ENCODE measurements at places on chromosomes 1 and 21. TPM values are rescaled to one million over a fixed set of nuclear protein-coding genes. Genes with fewer than 3 reads are reported as not detected.

Gene TMEM52
- 2.0 TPM for polyA plus RNA-seq

Gene VWA5B1
- polyA plus RNA-seq = 1.2 TPM

DNA sequence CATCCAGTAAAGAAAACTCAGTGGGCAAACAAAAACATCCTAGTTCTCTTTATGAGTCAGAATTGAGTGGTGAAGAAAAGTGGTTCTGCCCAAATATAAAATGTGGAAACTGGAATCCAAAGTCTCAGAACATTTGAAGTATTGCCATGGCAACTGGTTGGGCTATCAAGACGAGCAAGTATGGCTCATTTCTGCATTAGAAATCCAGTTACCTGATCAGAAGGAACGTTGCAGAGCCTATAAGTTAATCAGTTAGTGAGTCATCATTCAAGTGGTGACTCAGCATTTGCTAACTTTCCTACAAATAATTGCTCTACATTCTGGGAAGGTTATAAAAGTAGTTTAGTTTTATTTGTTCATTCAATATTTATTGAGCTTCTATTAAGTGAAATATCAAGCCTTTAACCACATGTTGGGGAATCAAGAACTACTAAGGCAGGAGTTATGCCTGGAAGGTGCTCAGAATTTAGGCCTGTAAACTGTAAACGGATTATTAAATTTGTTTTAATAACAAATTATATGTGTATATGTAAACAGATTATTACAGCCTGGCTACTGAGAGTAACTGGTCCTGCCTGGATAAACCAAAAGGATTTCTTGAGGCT lies 104.3 kb downstream of the PAPPA2 start:
- DNase-seq = no peak

- DNase-seq = no peak
Observed at GRCh38 chr1:21335088-21335691, 44.9 kb upstream of the ECE1 start.

DNA sequence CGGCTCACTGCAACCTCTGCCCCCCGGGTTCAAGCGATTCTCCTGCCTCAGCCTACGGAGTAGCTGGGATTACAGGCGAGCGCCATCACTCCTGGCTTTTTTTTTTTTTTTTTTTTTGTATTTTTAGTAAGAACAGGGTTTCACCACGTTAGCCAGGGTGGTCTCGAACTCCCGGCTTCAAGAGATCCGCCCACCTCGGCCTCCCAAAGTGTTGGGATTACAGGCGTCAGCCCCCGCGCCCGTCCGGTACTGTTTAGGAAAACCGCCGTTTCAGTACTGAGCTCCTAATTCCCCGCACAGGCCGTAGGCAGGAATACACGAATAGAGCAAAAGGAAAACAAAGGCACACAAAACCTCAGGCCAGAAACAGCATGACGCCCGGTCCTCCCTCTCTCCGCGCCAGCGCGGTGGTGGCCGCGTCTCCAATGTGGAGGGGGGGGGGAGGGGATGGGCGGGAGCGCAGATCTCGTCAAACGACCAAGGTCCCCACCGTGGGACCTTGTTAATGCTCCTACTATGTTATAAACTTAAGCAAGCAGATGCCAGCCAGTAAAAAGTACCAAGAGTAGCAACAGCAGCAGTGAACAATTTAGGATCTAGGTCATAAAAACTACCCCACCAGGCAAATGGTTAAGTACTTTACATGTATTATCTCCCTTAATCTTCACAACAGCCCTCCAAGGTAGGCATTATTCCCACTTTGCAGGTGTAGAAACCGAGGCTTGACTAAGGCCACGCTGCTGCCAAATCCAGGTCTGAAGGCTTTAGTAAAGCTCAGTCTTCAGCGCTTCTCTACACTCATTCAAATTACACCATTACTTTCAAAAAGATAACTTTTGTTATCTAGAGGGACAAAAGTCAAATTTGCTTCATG lies 648 bp upstream of the ADAR start:
- DNase-seq = peak; percentile 35

GRCh38 chr1:89363196-89363595 lies 663 bp upstream of the GBP6 start:
- no peak for DNase-seq

DNA sequence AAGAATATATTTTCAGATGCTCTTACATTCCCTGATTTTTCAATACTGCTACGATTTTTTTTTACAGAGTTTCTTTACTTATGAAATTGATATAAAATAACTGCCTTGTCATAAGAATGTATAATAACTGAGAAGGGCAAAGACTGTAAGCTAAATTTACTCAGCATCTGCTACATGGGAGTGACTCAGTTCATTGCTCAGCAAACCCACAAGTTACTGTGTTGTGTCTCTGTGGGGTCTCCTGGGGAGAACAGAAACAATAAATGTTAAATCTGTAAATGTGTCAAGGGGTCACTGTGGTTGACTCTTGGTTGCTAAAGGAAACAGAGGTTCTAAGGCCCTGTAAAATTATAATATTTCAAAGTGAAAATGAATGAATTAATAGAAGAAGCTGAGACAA lies 210.3 kb upstream of the CACYBP start:
- no peak for DNase-seq

DNA sequence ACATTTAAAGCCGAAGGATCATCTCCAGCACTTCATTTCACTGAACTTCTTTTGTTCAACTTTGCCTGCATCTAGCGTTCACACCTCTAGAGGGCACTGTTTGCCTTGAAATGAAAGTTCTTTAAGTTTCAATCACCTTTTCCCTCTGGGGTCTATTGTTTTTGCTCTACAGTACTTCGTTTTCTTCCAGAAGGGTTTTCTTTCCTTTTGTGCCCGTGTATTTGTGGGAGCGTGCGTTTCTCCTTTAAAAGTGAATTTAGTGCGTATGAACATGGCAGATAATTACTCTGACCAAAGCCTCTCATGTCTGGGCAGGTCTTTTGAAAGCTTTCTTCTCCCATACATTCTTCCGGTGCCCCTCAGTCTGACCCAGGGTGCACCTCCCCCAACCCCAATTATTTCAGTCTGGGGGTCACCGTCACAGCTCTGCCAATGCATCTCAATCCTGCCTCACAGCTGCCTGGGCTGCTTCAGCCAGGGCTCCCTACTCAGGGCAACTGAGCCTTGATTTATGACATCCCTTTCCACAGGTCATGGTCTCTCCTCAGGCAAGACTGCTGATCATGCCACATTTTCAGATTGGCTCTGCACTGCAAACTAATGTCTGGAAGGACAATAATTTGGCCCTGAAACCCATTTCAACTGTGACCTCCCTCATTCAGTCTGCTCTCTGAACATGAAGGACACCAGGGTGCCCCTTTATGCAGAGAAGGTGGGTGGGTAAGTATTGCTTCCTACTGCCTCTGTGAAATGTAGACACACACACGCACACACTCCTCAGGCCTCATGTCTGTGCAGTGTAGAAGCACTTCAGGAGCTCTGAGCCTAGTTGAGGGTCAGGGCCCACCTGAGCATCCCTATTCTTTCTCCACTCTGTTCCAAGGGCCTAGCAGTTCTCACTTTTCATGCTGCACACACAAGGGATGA lies 88.6 kb downstream of the NUF2 start:
- DNase-seq = peak; percentile 84

Gene MNDA
- 3.6 TPM for polyA plus RNA-seq

Gene TRNAU1AP
- polyA plus RNA-seq = 23.6 TPM

GRCh38 chr1:213256438-213257087 lies 205.5 kb downstream of the RPS6KC1 start:
- no peak for DNase-seq

- DNase-seq = no peak
Observed at GRCh38 chr21:45993210-45994085, 11.9 kb downstream of the COL6A1 start.

- no peak for DNase-seq
Observed at GRCh38 chr21:46160907-46161632, 5.7 kb upstream of the FTCD start.

- no peak for DNase-seq
Observed at GRCh38 chr1:167815650-167816049, 93.9 kb downstream of the MPZL1 start.

DNA sequence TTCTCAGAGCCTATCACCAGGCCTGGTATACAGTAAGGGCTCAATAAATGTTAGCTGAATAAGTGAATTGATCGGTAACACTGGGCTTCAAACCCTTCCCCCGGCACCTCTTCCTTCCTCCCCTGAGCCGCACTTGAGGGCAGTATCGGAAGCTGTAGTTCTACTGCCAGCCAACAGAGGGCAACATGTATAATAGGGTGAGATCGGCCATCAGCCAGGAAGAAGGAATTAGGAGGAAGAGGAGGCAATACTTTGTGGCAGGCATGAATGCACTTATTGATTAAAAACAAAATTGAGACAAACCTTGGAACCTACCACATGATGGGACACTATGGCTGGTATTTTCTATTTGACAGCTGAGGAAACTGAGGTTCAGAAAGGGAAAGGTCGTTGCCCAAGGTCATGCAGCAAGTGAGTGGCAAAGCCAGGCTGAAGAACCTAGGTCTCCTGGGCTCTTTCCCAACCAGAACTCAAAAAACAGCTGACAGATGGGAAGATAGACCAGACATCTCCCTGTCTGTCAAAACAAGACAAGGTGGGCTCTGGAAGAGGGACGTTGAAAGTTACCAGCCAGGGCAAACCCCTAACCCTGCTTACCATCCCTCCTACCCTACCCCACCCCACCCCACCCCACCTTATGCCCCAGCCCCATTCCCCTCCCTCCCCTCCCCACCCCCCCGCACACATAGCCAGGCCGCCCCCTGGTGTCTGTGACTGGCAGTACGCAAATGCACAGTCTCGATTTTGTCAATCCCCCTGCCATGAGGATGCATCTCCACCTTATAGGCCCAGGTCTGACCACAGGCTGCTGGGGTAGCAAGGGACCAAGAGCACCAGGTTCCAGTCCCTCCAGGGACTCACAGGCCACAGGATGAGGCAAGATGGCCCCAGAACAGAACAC lies 107.3 kb upstream of the RUNX3 start:
- DNase-seq = no peak

DNA sequence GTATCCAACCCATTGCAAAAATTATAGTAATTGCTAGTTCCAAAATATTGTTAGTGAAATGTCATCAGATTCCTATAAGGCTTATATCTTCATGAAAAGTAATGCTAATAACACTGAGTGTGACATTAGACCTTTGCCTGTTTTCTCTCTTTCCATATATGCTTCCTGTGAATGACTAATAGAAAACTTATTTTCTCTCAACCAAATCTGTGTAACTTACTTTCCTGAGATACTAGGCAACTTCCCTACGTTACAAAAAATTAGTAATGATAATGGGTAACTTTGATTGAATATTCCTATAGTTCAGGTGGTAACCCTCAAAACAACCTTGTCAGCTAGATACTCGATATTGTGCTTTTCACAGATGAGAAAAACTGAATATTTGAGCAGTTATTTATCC lies 124.2 kb upstream of the HNRNPU start:
- DNase-seq = no peak

Gene CDC7
- polyA plus RNA-seq = 26.6 TPM

- DNase-seq = no peak
Observed at GRCh38 chr1:6440198-6441126, 15.9 kb downstream of the ESPN start.

DNA sequence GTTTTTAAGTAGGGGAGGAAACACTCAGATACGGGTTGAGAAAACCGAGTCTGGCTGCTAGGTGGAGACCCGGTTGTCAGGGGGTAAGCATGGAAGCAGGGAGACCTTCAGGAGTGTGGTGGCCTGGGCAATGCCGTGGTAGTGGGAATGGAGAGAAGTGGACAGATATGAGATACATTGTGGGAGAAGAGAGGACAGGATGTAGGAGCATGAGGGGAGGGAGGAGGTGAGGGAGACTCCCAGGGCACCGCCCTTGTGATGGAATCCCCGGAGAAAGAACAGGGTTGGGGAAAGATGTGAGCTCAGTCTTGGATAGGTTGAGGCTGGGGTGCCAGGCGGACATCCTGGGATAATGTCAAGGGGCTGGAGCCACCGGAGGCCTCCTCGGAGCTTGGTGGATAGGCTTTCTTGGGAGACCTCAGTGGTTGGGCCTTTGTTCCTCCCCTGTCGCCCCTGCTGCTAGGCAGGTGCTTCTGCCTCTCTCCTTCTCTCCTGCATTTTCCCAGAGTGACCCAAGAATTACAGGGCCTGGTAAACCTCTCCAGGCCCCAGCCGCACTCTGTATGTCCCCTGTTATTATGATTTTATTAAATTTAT lies 21.3 kb downstream of the ZNF362 start:
- DNase-seq = no peak

- no peak for DNase-seq
Observed at GRCh38 chr1:16967962-16968361, 12.5 kb downstream of the MFAP2 start.

GRCh38 chr1:188769936-188770335 lies 1707.7 kb downstream of the BRINP3 start:
- DNase-seq = no peak

All from right renal pelvis (tissue), 4 donors.